Putamen (tissue), 1 donor: ENCODE measurements at places on chromosomes 5 and 9.

GRCh38 chr5:132013006-132013689 lies 1.7 kb upstream of the ACSL6 start:
- DNase-seq = no peak

DNA sequence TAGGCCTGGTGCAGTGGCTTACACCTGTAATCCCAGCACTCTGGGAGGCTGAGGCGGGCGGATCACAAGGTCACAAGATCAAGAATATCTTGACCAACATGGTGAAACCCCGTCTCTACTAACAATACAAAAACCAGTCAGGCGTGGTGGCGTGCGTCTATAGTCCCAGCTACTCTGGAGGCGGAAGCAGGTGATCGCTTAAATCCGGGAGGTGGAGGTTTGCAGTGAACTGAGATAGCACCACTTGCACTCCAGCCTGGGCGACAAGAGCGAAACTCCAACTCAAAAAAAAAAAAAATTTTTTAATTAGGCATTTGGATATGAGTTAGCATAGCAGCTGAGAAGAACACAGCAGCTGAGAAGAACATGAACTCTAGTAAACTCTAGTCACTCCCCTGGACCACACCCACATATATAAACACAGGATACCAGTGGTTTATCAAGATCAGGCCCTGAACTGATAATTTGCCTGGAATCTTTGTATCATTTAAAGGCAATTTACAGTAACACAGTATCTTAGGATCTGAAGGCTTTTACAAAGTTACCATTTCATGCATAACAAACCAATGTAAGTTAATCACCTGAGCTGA lies 4.6 kb upstream of the UGCG start:
- DNase-seq = no peak

- DNase-seq = no peak
These were observed 222.9 kb downstream of the DOCK8 start for GRCh38 chr9:437574-438001.

GRCh38 chr5:124444147-124444775 lies 302.2 kb downstream of the ZNF608 start:
- no peak for DNase-seq

- no peak for DNase-seq
These were observed 176.9 kb upstream of the SLC12A2 start for GRCh38 chr5:127906562-127907204.

- no peak for DNase-seq
These were observed 3.0 kb upstream of the C1QTNF3 start for GRCh38 chr5:34045996-34046395.

- no peak for DNase-seq
These were observed 1.1 kb downstream of the PDCD1LG2 start for GRCh38 chr9:5511476-5511875.

DNA sequence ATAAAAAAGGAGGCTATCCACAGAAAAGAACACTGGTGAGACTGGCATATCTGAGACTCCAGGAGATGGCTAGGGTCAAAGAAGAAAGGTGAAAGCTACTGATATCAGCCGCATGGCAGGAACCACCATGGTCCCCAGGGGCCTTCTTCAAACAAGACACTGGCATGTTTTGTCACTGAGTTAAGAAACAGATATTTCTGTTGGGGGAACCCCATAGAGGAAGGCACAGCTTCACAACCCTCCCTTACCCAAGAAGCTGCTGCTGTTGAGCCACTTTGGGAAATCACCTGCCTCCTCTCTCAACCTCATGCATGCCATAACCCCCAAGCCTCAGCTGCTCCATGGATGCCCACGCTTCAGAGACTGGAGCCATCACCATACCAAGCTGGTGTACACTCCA lies 13.3 kb upstream of the BTNL3 start:
- no peak for DNase-seq

DNA sequence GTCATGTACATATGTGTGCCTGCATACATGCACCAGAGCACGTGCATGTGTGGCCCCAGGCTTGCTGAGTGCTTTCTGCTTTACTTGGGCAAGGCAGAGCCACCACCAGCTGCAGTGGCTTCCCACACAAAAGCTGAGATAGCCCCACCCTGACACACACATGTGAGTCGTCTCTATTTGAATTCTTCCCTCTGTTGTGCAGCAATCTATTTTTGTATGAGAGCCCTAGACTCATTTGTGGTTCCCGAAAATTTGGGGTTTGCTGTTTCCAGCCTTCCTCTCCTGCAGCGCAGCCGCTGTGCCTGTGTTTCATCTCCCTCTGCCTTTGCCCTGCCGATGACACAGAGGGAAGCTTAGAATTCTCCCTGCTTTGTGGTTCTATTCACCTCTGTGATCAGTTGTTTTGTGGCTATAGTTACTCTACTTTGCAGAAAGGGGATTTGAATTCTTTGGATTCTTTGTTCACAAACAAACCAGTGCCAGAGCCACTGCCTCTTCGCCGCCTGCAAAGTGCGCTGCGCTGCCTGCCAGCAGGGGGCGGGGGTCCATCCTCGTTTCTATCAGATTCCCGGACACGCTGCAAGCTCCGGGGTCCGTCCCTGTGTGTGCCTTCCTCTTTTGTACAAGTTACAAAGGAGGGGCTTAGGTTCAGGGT lies 95.8 kb upstream of the DAP start:
- DNase-seq = peak; percentile 50
